NCI-H774 (cell line): ENCODE measurements at places on chromosomes 4 and X.

- DNase-seq, result no peak
Observed at GRCh38 chr4:2731907-2732317, 24.2 kb downstream of the TNIP2 start.

DNA sequence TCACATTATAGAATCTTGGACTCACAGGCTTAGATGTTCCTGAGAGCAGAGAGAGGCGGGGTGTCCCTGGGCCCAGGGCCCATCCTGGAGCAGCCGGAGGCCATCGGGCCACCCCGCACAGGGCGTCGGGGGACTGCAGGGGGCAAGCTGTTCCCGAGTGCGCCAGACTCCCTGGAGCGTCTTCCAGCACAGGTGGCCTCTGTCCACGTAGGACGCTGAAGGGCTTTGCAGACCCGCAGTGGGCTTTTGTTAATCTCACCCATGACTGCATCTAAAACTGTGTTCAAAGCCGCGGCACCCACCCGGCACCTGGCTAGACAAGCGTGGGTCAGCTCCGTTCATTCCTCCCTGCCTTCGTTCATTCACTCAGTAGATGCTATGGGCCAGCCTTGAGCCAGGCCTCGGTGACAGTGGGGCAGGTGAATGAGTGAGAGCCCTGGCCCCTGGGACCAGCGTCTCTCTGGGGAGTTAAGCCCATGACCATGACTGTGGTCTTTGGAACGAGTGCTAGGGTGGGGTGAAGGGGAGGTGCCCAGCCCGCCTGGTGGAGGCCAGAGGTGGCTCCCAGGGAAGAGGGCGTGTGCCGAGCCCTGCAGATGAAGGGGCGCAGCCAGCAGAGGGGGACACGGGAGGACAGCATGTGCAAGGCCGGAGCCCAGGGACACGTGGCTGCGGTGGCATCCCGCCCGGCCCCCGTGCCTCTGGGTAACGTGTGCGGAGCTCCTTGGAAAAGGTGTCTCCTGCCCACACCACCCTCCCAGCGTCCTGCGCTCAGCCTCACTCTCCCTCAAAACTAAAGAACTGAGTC lies 98.3 kb downstream of the HMX1 start:
- no peak for DNase-seq

DNA sequence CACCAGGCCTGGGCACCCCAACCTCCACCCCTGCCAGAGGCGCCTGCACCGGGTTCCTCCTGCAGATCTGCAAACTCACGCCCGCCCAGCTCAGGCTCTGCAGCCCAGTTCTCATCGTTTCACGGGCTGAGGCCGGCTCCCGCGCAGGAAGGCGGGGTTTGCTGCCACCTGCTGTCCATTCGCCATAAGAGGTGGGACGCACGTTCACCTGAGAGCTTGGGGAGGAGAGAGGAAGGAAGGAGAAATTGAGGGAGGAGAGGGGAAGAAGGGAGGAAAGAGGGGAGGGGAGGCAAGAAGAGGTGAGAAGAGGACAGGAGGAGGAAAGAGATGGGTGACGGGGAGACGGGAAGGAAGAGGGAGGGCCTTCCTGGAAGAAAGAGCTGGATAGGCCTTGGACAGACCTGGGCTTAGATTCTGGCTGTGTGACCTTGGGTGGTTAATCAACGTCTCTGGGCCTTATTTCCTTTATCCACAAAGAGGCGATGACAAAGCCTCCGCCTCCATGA lies 114.5 kb downstream of the ADRA2C start:
- peak; percentile 17 for DNase-seq

DNA sequence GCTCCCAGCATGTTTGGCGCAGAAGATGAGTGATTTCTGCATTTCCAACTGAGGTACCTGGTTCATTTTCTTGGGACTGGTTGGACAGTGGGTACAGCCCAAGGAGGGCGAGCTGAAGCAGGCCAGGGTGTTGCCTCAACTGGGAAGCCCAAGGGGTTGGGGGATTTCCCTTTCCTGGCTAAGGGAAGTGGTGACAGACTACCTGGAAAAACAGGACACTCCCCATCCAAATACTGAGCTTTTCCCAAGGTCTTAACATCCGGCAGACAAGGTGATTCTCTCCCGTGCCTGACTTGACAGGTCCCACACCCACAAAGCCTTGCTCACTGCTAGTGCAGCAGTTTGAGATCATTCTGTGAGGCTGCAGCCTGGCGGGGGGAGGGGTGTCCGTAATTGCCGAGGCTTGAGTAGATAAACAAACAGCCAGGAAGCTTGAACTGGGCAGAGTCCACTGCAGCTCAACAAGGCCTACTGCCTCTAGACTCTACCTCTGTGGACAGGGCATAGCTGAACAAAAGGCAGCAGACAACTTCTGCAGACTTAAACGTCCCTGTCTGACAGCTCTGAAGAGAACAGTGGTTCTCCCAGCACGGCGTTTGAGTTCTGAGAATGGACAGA lies 307.7 kb upstream of the ARSJ start:
- peak; percentile 9 for DNase-seq

DNA sequence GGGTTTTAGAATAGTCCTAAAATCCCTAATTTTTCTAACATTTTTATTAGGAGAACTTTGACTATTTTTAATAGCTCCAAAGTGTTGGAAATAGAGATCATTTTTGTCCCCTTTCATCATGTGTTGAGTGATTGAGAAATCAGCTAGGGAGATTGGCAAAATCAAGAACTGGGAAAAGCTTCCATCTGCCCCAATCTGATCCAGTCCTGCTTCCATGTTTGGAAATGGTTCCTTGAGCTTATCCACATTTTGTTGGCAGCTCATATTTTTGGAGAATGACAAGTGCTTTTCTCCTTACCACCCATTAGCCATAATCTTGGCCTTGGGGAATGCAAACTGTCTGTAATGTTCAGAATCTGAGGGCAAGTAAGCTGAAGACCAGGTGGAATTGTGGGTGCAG lies 73.9 kb downstream of the SYNPO2 start:
- no peak for DNase-seq

- no peak for DNase-seq
Observed at GRCh38 chrX:130952266-130953043, 49.4 kb upstream of the ENOX2 start.

DNA sequence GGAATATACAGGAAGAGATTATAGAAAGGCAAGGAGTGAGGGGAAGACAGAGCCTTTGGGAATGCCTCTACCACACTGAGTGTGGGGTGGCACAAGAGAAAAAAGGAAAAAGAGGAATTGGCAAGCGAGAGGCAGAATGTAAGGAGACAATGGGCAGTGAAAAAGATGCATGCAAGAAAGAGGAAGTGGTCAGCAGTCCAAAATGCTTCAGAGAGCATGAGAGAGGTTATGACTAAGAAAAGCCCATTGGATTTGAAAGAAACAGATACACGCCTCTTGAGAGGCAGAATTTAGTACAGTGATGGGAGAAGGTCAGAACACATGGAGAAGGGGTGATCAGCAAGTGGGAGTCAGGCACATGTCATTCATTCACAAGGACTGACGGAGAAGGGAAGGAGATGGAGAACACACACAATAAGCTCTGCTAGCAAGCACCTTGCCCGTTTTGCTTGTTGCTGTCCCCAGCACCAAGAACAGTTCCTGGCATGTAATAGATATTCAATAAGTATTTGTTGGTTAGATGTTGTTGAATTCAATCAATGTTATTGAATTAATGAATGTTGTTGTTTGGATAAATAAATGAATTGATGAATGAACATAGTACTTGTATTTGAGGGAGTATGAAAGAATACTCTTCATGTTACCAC lies 6.3 kb downstream of the DCHS2 start:
- no peak for DNase-seq

- no peak for DNase-seq
Observed at GRCh38 chrX:28586981-28587551, at the start of gene IL1RAPL1. Gene IL1RAPL1, plus strand, starts transcription at chrX:28587446.

DNA sequence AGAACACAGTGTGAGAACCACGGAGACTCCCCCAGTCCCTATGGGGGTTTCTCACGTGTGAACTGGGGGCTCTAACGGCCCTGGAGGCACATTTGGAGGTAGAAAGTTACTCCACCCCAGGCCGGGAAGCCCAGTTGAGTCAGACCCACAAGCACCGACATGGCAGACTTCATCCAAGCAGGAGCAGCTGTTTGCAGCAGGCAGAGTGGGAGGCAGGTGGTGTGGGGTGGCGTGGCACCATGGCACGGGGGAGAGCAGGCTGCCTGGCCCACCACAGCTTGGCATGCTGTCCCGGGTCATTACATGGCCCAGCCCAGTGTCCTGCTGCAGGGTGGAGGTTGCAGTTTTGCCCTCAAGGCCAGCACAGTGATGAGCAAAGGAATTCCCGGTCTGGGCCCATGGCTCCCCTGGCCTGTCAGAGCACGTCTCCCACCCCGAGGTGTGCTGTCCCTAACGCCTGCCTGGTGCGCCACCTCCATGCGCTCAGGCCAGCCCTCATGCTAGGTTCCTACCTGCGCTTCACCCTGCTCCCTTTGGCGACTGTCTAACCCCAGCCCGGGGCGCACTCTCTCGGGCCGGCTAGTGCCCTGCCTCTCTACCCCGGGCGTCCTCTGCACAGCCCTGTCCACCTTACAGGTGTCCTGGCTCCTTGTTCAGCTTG lies 90.6 kb upstream of the AFAP1 start:
- no peak for DNase-seq

DNA sequence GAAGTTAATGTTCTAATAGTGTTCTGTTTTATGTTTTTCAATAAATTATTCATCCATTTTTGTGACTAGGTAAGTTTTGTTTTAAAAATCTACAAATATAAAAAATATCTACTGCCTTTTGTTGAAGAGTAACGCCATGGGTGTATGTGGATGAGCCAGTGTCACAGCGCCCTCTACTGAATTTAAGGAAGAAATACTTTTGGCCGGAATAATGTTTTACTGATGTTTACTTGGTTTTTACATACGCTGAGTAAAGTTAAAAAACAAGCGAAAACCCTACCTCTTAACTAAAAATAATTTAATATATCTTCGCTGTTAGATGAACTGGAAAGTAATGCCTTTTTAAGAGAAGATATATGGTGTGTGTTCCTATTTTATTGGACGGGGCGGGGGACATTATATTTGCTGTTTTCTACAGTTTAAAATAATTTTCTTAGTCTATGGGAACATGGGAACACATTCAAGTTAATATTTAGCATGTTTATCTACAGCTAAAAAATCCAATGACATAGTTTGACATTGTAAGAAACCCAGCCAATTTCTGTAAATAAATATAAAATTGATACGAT lies 86.1 kb downstream of the CPE start:
- DNase-seq, result peak; percentile 2

DNA sequence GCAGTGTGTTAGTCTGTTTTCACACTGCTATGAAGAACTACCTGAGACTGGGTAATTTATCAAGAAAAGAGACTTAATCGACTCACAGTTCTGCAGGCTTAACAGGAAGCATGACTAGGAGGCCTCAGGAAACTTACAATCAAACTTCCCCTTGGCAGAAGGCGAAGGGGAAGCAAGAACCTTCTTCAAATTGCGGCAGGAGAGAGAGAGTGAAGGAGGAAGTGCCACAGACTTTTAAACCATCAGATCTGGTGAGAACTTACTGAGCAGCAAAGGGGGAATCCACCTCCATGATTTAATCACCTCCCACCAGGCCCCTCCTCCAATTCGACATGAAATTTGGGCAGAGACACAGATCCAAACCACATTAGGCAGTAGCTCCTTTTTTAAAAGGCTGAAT lies 59.2 kb upstream of the LEF1 start:
- no peak for DNase-seq

- no peak for DNase-seq
Observed at GRCh38 chrX:118736394-118737010, 9.1 kb downstream of the IL13RA1 start.

GRCh38 chrX:48816014-48816810 lies 10.1 kb upstream of the ERAS start:
- no peak for DNase-seq

- DNase-seq, result no peak
Observed at GRCh38 chrX:10124506-10125247, 32.1 kb upstream of the CLCN4 start.

- no peak for DNase-seq
Observed at GRCh38 chr4:80189956-80190677, 7.2 kb upstream of the PRDM8 start.

- DNase-seq, result no peak
Observed at GRCh38 chr4:73068491-73069337, 802 bp downstream of the COX18 start.

DNA sequence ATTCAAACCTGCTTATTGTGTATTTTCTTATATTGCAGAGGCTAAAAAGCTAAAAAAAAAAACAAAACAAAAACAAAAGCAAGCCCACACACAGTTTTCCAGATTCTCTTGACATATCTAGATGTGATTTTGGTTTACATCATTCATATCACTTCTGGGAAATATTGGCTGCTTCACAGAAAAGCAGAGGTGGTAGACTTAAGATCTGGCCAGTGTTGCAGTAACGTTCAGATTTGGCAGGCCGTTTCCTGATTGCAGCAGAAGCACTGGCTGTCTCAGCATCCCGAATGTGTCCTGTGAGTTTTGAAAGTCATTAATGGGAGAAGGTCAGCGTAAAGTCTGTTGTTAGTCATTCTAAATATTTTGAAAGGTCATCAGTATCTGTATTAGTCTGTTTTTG lies 2062.0 kb downstream of the ARAP2 start:
- no peak for DNase-seq

DNA sequence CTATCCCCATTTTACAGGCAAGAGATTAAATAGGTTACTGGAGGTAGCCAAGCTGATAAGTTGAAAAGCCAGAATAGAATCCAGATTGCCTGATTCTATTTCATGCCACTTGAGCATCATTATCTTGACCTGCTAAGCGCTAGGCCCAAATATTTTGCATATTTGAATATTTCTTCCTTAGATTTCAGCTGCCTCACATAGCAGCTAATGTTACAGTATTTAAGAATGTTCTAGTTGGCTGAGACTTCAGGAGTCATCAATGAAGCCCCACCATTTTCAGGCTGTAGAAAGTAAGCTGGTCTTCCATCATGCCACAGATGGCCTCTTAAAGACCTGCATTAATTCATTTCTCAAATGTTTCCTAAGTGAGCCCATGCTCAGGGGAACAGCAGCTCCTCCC lies 121.4 kb downstream of the SHROOM3 start:
- DNase-seq, result no peak

DNA sequence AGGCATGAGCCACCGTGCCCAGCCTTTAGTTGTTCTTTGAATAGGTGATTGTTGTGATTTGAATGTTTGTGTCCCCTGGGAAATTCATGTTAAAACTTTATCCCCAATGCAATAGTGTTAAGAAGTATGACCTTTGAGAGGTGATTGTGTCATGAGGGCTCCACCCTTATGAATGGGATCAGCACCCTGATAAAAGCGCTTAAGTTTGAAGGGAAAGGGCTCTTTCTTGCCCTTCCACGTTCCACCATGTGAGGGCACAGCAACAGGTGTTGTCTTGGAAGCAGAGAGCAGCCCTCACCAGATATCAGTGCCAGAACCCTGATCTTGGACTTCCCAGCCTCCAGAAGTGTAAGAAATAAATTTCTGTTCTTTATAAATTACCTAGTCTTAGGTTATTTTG lies 33.7 kb upstream of the RP2 start:
- no peak for DNase-seq

GRCh38 chr4:76874176-76874575 lies 23.8 kb downstream of the SOWAHB start:
- DNase-seq, result no peak

- no peak for DNase-seq
Observed at GRCh38 chr4:92451782-92452181, 148.0 kb downstream of the GRID2 start.
